ENCODE measurements at places on chromosomes 3 and 15. TPM values are rescaled to one million over a fixed set of nuclear protein-coding genes. Genes with fewer than 3 reads are reported as not detected.

Gene CACNA2D3
- 0.18 TPM for total RNA-seq

Gene MRPL46
- total RNA-seq, result 9.8 TPM

Gene FBLN2
- 442 TPM for total RNA-seq

Gene KIF9
- 3.7 TPM for total RNA-seq

Gene PLA1A
- 0.83 TPM for total RNA-seq

Gene RAB6B
- 0.37 TPM for total RNA-seq
